SK-N-DZ (cell line): ENCODE measurements at places on chromosomes 2 and 18.
A peak's percentile ranks its signal among the peaks of the same experiment; 100 is the strongest.

DNA sequence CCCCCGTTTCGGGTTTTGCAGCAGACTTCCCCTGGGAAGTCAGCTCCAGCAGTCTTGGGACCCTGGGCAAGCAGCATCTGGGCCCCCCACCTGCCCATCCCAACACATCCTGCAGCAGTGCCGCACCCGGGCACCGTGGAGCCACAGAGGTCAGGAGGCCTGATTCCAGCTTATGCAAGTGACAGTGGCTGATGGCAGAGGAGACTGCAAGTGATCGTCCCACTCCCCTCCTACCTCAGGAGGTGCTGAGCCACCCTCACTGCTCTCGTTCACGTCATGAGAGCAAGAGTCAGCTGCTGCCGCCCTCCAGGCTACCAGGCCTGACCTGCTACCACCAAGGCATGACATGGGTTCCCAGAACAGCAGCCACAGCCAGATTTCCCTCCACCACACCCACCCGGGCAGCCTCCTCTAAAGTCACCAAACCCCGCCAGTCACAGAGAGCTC is 18.2 kb downstream of the COX7A2L start:
- DNase-seq: no peak

GRCh38 chr2:160252278-160252887 is 52.3 kb upstream of the ITGB6 start:
- DNase-seq: peak; percentile 36

DNA sequence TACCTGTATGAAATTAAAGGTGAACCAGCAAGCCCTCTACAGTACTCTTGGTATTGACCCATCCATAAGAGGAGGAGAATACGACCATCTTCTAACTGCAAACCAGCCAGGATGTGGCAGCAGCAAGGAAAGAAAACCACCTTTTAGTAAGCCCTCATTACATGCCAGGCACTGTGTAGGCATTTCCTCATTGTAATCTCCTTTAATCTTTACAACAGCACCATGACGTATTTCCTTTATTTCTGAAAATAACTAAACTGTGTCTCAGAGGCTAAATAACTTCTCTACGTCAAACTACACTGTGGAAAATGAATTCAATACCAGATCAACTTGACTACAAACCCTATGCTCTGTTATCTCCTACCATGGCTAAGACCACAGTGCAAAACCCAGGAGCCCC is 18.2 kb downstream of the WDR35 start:
- no peak for DNase-seq

DNA sequence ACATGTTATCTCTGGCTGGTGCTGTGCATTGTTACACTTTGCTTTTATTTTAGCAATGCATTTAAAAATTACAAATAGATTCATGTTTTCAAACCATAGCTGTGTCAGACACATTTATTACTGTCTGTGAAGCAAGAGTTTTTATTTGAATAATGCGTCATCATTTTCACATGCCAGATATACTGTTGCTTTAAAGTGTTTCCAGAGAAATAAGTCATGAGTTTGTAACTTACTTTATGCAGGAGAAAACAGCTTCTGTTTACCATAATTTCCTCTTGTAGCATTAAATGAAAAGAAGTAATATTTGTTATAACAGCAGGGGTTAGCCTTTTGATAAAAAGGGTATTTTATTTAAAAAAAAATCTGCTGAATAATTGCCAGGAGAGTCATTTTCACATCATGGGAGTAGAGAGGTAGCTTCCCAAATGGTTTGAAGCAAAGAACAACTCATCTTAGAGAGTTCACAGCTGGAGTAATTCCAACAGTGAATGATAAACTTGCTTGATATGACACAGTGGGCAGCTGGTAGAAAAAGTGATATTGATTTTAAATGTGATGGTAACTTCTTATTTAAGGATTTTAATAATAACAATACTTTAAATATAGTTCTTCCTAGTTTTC is 1274.5 kb upstream of the CRIM1 start:
- DNase-seq: no peak

GRCh38 chr2:233039212-233039845 is 6.9 kb downstream of the NEU2 start:
- DNase-seq: no peak

GRCh38 chr2:55119711-55120487 is 69.6 kb upstream of the RTN4 start:
- DNase-seq: peak; percentile 51

DNA sequence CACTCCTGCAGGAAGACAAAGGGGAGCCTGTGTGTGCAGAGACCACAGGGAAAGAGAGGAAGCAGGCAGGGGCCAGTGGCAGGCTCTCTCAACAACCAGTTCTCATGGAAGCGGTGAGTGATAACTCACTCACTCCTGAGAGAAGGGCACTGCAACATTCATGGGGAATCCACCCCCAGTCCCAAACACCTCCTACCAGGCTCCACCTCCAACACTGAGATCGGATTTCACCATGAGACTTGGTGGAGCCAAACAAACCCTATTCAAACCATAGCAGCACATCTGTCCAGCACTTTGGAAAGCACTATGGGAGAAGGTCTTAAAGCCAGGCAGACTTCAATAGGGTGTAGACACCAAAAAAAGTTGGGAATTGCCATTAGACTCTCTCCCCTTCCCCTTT is 345.7 kb upstream of the SPRED2 start:
- DNase-seq: no peak

GRCh38 chr2:39923455-39923854 is 144.4 kb upstream of the THUMPD2 start:
- no peak for DNase-seq

DNA sequence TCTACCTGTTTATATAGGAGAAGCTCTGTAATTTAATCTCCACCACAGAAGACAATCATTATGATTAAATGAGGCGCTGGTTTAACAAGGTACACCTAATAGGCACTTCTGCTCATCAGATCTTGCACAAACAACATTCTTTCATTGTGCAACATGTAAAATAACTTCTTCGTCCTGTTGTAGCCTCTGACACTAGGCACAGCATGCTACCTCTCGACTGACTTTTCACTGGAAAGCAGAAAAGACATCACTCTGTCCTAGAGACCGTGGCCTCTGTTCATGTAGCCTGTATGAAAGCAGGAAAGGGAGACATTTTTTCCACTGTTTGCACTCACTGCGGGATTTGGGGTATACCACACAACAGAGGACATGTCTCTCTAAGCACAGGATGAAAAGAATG is 316.5 kb downstream of the IRS1 start:
- DNase-seq: no peak

GRCh38 chr2:147086715-147087114 is 758.1 kb upstream of the ACVR2A start:
- no peak for DNase-seq

- DNase-seq: no peak
Measured at GRCh38 chr2:109295781-109296117, 166.7 kb downstream of the SH3RF3 start.

GRCh38 chr2:121475811-121476571 is 54.7 kb upstream of the RNU4ATAC start:
- DNase-seq: no peak

- peak; percentile 47 for DNase-seq
Measured at GRCh38 chr18:55320424-55321264, 267.3 kb downstream of the TCF4 start.

GRCh38 chr2:222823183-222823930 is 37.5 kb upstream of the ACSL3 start:
- DNase-seq: no peak
